NCI-H1436 treated with DMSO at 0.1 percent for 48 hours (cell line): ENCODE measurements at places on chromosomes 3 and 15.
A peak's percentile ranks its signal among the peaks of the same experiment; 100 is the strongest.

GRCh38 chr3:118988198-118989130 is 46.2 kb downstream of the IGSF11 start:
- DNase-seq: no peak

- no peak for DNase-seq
Measured at GRCh38 chr3:187104342-187104741, 35.0 kb downstream of the RPL39L start.

DNA sequence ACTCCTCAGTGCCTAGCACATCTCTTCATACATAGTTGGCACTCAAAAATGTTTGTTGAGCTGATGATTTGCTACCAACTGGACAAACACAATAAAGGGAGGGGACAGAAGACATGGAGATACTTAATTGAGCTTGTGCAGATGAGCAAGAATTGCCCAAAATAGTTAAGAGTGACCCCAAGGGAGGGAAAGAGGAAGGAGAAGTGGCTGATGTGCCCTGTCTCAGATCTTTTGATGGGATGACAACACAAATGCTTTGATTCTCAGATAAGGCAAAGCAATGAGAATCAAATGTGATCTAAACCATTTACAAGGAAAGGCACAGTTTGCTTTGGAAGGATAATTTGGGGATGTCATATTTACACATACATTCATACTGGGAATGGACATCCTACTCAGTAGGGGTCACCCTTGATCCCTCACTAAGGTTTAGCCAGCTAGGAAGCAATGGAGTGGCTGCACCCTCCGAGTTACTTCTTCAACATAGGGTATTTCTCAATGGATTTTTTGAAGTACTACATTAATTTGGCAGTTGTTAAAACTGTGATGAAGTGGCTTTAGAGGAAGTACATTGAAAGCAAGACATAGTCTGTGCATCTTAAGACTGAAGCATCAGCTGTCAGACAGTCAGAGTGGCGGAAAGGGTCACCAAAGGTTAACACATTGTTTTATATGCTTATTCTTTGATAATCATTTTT is 21.9 kb upstream of the SSR3 start:
- no peak for DNase-seq

DNA sequence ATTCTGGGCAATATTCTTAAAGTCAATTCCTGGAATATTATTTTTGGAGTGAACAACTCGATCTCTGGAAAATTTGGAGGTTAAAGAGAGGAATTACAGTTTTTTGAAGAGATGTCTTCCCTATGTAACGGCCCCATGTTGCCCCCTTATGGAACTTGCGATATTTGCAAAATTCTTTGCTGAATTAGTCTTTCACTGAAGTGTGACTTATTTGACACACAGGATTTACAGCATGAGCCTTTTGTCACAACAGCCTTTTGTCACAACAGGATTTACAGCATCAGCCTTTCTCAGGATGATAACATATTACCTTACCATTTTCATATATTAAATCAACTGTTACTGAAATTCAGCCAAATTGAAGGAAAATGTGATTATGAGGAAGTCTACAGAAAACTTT is 37.8 kb upstream of the SPTSSB start:
- no peak for DNase-seq

DNA sequence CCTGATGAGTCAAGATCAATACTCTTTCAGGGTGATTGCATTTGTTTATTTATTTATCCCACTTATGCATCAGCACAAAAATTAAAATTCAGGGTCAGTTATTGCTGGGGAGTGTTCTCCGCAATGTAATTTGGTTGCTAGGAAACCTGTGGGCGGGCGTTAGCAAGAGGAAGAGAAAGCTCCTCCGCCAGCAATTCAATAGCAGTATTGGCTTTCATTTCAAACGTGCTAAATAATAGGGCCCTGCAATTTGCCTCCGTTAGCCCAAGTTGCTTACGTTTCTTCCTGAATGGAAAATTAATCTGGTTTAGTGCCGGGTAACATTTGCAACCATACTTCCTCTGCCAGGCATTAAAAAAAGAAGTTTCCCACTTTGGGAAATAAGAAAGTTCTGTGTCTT is 35.5 kb upstream of the PLCL2 start:
- peak; percentile 73 for DNase-seq

GRCh38 chr3:7536510-7536909 is 675.6 kb downstream of the GRM7 start:
- no peak for DNase-seq

- no peak for DNase-seq
Measured at GRCh38 chr15:59282515-59283337, 76.1 kb downstream of the LDHAL6B start.

DNA sequence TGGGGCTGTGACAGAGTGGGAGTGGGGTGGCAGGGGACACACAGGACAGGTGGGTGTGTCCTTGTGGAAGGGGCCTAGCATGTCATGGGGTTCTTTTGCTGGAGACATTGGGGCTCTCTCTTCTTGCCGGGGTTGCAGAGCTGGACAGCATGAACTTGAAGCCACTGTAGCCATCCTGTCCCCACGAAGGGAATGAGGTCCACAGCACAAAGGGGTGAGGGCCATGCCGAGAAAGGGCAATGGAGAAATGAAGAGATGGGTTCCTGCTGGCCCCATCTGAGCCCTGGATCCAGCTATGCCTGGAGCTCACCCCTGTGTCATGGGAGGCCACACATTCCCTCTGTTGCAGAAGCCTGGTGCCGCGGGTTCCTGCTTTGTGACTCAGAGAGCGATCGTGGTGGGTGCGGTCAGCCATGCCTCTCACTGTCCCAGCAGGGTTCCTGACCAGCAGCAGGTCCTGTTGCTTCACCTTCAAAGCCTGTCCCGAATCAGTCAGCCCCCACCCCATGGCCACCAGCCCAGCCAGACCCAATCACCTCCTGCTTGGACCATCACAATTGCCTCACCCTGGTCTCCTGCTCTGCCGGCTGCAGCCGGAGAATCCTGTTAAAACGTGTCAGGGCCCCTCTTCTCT is 50.0 kb downstream of the DNAJB8 start:
- no peak for DNase-seq

GRCh38 chr15:43440721-43441281 is 52.2 kb downstream of the TP53BP1 start:
- DNase-seq: peak; percentile 61

DNA sequence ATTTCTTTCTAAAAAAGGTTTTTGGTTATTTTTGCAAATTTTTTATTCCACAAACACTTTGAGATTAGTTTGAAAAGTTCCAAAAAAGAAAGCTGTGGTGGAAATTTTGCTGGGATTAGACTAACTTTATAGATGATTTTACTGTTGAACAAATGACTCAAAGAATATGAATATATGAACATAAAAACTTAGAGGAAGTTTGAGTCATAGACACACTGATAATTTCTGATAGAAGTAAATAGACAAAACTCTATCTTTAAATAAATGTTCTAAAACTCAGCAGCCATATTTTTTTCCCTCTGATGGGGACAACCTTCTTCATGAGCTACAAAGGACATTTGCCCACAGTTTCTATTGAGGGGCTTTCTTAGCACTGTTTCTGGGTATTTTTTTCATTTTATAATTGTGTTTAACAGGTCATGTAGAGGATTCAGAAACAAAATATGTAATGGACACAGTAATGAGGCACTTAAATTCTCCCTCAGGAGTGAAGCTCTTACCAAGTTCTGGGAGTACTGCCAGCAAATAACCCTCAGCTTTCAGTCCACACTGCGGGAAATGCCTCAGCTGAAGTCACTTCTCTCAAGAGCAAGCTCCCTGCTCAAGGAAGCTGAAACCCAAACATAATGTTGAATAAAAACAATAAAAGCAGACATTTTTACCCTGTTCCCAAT is 157.6 kb downstream of the NFKBIZ start:
- peak; percentile 5 for DNase-seq

DNA sequence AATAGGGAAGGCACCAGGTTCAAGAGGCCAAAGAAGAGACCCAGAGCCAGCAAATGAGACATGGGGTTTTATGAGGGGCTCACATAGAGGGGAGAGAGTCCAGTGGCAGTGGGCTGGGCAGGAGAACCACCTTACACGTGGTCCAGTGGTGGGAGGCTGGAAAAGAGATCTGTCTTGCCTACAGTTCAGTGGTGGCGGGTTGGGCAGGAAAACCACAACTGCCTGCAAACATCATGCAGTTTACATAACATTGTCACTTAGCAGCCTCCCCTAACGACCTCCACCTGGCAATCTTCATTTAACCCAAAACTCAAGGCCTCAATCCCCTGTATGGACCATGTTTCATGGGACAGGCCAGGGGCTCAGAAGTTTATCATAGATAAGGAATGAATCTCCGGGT is 29.1 kb downstream of the CRYGS start:
- no peak for DNase-seq

- DNase-seq: no peak
Measured at GRCh38 chr3:101898752-101899169, 49.4 kb downstream of the NFKBIZ start.

GRCh38 chr15:65165875-65166274 is 19.3 kb downstream of the CLPX start:
- DNase-seq: no peak

DNA sequence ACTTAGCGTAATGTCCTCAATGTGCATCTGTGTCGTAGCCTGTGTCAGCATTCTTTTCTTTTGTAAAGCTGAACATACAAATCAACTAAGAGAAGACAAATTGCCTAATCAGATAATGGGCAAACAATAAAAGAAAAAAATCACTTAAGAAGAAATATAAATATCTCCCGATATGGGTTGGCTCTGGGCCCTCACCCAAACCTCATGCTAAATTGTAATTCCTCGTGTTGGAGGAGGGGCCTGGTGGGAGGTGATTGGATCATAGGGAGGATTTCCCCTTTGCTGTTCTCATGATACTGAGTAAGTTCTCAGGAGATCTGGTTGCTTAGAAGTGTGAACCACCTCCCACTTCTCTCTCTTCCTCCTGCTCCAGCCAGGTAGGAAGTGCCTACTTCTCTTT is 285.0 kb upstream of the LYSMD4 start:
- no peak for DNase-seq

GRCh38 chr3:62981962-62982361 is 106.7 kb upstream of the CADPS start:
- DNase-seq: no peak

GRCh38 chr3:126451511-126451910 is 24.2 kb downstream of the ZXDC start:
- no peak for DNase-seq

GRCh38 chr15:58604455-58604923 is 145.0 kb downstream of the ADAM10 start:
- no peak for DNase-seq

GRCh38 chr3:10998542-10998941 is 6.0 kb downstream of the SLC6A1 start:
- DNase-seq: no peak

GRCh38 chr3:159322322-159322939 is 520.6 kb downstream of the MFSD1 start:
- DNase-seq: no peak

DNA sequence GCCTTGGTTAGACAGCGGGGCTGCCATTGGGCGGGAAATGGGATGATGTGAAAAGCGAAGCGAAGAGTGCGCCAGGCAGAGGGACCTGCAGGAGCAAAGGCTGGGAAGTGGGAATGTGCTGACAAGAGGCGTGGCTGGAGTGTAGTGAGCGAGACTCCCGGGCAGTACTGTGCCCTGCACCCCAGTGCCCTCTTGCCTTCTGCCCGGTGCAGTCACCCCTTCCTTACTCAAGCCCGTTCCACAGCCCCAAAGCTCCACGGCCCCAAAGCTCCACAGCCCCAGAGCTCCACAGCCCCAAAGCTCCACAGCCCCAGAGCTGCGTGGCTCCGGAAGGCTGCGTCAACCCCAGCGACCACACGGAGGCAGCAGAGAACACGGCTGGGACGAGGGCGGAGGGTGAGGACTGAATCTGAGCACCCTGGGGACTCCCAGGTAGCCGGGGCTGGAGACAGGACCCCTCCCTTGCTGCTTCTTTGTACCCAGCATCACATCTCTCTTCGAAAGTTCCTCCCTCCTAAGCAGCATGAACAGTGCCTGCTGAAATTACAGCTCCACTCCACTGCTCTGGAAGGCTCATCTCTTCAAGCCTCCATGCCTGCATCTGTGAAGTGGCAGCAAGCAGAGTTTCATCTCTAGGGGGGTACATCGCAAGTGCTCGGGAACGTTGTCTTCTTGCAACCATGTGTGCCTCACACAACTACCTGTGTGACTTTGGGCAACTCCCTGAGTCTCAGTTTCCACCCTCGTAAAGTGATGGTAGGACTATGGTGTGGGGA is 108.9 kb downstream of the FBLN2 start:
- DNase-seq: no peak

DNA sequence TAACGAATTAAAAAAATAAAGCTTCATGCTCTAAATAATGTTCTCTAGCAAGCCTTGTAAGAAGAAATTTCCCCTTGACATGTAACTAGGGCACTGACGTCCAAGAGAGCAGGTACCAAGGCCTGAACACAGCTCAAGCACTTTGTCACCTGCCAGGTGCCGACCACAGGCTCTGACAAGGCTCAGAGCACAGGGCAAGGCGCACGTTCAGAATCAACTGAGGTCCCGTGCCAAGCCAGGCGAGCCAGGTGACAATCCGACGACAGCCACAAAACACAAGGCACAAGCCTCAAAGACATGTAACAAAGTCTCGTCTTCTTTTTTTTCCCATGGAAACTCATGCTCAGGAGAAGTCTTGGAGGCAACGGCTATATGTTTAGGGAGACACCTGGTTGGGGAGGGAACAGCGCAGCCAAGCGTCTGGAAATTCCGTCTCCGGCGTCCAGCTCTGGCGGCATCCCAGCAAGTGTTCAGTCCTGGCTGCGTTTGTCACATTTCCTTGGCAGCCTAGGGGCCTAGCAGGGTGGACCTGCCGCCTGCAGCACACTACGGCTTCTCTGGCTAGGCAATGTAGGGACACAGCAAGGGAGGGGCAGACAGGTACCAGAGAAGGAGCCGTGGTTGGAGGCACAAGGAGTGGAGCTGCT is 76.7 kb downstream of the ADAMTS17 start:
- no peak for DNase-seq

DNA sequence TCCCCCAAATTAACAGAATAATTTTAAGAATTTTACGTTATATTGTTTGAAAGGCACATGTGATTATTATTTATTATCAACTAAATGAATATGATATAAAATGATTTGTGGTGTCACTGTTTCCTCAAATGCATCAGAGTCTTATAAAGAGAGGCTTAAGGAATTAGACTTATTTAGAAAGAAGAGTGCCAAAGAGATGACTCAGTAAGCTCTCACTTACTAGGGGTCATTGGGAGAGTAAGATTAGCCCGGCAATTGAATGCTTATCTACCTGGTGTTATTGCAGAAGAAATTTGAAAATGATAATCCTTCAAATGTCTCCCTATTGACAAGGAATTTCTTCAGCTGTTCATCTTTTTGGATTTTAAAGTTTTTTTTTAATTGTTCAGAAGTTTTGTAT is 408.7 kb downstream of the OXSM start:
- DNase-seq: no peak

- no peak for DNase-seq
Measured at GRCh38 chr3:185733980-185734724, 90.7 kb downstream of the IGF2BP2 start.

GRCh38 chr3:157581371-157581770 is 78.2 kb upstream of the VEPH1 start:
- DNase-seq: no peak

GRCh38 chr3:40779039-40779438 is 254.3 kb downstream of the ZNF621 start:
- DNase-seq: no peak

DNA sequence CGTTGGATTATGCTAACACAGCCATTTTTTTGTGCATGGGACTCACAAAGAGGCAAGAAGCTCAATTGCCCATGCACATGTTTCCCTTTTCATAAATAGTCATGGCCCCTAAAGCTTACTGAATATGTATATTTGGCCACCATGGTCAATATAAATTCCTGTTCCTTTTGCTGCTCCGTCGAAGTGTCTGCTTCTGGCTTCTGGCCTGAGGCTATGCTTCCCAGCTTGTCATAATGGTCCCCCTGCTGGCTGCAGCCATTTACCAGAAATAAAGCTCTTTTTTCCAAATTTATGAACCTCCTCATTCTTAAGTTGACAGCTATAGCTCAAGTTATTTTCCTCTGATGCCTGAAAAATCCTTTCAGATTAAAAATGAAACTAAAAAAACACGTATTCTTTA is 602.1 kb downstream of the VGLL3 start:
- no peak for DNase-seq
